ENCODE measurements at places on chromosomes 7 and 10. TPM values are rescaled to one million over a fixed set of nuclear protein-coding genes. Genes with fewer than 3 reads are reported as not detected.

- DNase-seq, result no peak
- no peaks in the 10 kb centered on the region for H3K27me3 ChIP-seq
- H3K4me3 ChIP-seq, result no peak overlapping the region
- H3K27ac ChIP-seq, result no peak overlapping the region
- H3K36me3 ChIP-seq, result no peaks in the 10 kb centered on the region
Measured at GRCh38 chr10:113493195-113493594, 59.7 kb upstream of the HABP2 start.

DNA sequence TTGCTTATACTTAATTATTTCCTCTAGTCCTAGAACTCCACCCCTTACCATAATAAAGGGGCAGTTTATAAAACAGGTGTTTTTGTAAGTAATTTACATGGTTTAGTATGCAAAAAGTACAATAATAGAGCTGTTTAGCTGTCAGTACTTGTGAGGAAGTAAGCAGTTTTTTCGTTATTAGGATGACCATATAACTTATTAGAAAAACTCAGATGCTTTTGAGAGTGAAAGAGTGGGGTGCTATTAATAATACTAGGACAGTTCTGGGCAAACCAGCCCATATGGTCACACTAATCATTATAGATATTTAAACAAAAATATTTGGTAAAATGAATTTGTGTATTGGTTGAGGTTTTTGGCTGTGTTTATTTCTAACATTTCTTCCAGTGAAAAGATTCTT is 201.9 kb upstream of the KAT6B start:
- no peak overlapping the region for H3K27ac ChIP-seq
- H3K36me3 ChIP-seq, result peaks cover 23% of the 10 kb centered on the region
- no peak overlapping the region for H3K4me3 ChIP-seq
- H3K27me3 ChIP-seq, result no peaks in the 10 kb centered on the region
- no peak for DNase-seq
- no peaks in the 10 kb centered on the region for H3K4me1 ChIP-seq

GRCh38 chr7:26504411-26505120 is 212.9 kb downstream of the SNX10 start:
- no peak for DNase-seq
- peaks cover 10% of the 10 kb centered on the region for H3K27me3 ChIP-seq
- no peaks in the 10 kb centered on the region for H3K4me1 ChIP-seq
- H3K4me3 ChIP-seq, result no peak overlapping the region
- no peak overlapping the region for H3K27ac ChIP-seq

- H3K4me1 ChIP-seq, result no peaks in the 10 kb centered on the region
- no peaks in the 10 kb centered on the region for H3K36me3 ChIP-seq
- no peak overlapping the region for H3K4me3 ChIP-seq
Measured at GRCh38 chr7:132115028-132115427, 461.2 kb downstream of the PLXNA4 start.

GRCh38 chr7:30817371-30817767 is 46.2 kb downstream of the MINDY4 start:
- no peaks in the 10 kb centered on the region for H3K4me1 ChIP-seq
- H3K4me3 ChIP-seq, result no peak overlapping the region
- no peak overlapping the region for H3K27ac ChIP-seq
- no peak for DNase-seq
- no peaks in the 10 kb centered on the region for H3K36me3 ChIP-seq

GRCh38 chr10:57249615-57250281 is 888.7 kb upstream of the ZWINT start:
- H3K4me1 ChIP-seq, result no peaks in the 10 kb centered on the region
- H3K27ac ChIP-seq, result no peak overlapping the region
- no peak overlapping the region for H3K4me3 ChIP-seq
- no peak for DNase-seq
- no peaks in the 10 kb centered on the region for H3K27me3 ChIP-seq

- H3K27ac ChIP-seq, result no peak overlapping the region
- H3K4me1 ChIP-seq, result peaks cover 7% of the 10 kb centered on the region
- H3K4me3 ChIP-seq, result no peak overlapping the region
- peaks cover 16% of the 10 kb centered on the region for H3K27me3 ChIP-seq
- no peak for DNase-seq
Measured at GRCh38 chr7:142629588-142630260, 119.5 kb upstream of the PRSS1 start.

SEM1 gene
- 39.0 TPM for total RNA-seq

LMBR1 gene
- total RNA-seq, result 61.7 TPM

FKBP6 gene
- total RNA-seq, result not detected

DUSP5 gene
- 84.3 TPM for total RNA-seq

LIPM gene
- total RNA-seq, result not detected

LMOD2 gene
- total RNA-seq, result not detected

MMP21 gene
- total RNA-seq, result 0.11 TPM

Data from activated T-helper 2 cell treated with anti-CD3 and anti-CD28 coated beads, Interferon-gamma antibody, Interleukin-2, Interleukin-4, amounts not matched to agents 10 μg/mL and 5 μg/mL and 100 μg/mL, durations not matched to agents 14 hours and 24 hours and 36 hours (primary cell).